ENCODE measurements at places on chromosomes 2 and 18.

DNA sequence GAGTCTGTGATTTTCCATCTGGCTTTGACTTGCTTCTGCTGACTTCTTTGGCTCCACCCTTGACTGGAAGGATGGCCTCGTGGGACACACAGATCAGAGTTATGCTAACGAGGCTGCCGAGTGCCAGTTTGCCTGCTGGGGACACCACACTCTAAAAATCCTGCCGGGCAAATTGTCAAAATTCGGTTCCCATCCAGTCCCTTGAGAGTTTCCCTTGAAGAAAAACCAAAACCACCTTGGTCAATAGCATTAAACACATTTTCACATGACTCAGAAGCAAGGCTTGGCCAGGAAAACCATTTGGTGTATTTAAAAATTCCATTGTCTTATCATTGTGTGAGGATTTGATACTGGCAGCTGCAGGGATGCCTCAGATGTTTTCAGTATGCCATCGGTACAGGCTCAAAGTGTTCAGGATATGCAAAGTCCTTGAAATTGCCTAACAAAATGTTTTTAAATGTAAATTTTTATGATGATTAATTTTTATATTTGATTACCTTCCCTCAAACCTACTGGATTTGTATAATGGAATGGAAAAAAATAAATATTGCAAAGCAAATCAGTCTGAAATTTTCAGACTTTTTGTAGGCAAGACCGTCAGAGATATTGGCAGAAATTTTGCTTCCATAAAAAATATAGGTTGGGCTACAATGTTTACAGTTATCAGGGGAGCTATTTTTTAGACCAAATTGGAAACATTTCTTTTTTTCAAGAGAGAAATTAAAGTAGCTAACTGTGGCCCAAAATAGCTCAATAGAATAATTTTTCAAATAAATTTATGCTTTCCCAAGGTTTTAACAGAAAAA, 41.6 kb downstream of the KCNE4 start:
- no peak for DNase-seq

- DNase-seq: no peak
These were observed 28.8 kb upstream of the RMDN2 start for GRCh38 chr2:37896319-37896718.

DNA sequence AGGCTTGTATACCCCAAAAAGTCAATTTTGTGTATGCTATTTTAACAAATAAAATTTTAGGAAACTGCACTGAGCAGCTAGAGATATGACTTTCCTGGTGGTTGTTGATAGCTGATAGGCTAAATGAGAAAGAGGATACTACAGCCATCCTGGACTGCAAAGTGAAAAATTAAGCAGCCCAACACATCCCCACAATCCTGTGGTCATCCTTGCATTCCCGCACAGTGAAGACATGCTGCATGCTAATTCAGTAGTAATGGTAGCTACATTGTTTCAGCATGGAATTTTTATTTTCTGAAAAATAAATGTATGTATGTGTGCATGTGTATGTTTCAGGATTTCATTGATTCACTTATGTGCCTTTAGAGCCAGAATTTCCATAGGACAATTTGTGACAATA, 124.2 kb upstream of the CCDC68 start:
- DNase-seq: no peak

- no peak for DNase-seq
These were observed 39.6 kb downstream of the LCLAT1 start for GRCh38 chr2:30486655-30487054.

DNA sequence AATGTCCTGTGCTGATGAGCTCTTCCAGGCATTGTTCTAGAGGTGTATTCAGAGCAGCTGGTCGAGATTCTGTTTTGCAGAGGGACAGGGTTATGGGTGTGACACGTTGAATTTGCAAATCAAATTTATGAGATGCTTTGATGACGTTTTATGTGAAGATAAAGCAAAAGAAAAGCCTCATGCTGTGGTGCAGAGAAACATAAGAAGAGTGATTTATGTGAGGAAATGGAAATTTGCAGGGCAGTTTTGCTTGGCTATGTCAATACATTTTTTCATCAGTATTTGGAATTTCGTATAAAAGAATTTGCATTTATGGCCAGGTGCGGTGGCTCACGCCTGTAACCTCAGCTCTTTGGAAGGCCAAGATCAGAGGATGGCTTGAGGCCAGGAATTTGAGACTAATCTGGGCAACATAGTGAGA, 36.4 kb downstream of the TSN start:
- no peak for DNase-seq

DNA sequence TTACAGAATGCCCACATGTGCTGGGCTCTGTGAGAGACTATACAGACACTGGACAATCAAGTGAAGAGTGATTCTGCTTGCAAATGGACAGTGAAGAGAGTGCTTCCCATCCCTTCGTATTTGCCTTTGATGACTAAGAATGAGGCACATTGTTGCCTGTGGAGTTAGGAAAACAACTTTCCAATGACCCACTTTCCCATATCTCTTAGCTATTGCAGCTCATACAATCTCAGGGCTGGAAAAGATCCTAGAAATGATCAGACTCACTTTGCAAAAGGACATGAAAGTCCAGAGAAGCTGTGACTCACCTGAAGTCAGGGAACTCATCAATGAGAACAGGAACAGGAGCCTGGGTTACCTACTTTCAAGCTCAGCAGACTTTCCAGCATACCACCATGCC, 440.5 kb upstream of the TCF4 start:
- no peak for DNase-seq

All from stimulated activated CD4-positive, alpha-beta T cell treated with anti-CD3 and anti-CD28 coated beads, Interleukin-1b, Interleukin-23, amount 100 ng/mL, for 1 hour (primary cell).